ENCODE measurements at places on chromosomes 6 and 20. TPM values are rescaled to one million over a fixed set of nuclear protein-coding genes. Genes with fewer than 3 reads are reported as not detected.

The CDH4 gene
- total RNA-seq, result not detected

The L3MBTL3 gene
- 24.7 TPM for total RNA-seq

The CLIC5 gene
- total RNA-seq, result 1.2 TPM

The SULF2 gene
- 2.2 TPM for total RNA-seq

The MAS1 gene
- not detected for total RNA-seq

The HLA-DMB gene
- not detected for total RNA-seq

The PARD6B gene
- 2.8 TPM for total RNA-seq

The HLA-A gene
- 1,534 TPM for total RNA-seq

The CNR1 gene
- 0.24 TPM for total RNA-seq

The ECT2L gene
- not detected for total RNA-seq

The CFAP61 gene
- total RNA-seq, result not detected

The STX7 gene
- total RNA-seq, result 33.1 TPM

The SS18L1 gene
- total RNA-seq, result 14.2 TPM

The MTFR2 gene
- 4.6 TPM for total RNA-seq

The GSTA2 gene
- total RNA-seq, result not detected

GRCh38 chr6:133275213-133275612 is 34.1 kb downstream of the EYA4 start:
- DNase-seq, result no peak

DNA sequence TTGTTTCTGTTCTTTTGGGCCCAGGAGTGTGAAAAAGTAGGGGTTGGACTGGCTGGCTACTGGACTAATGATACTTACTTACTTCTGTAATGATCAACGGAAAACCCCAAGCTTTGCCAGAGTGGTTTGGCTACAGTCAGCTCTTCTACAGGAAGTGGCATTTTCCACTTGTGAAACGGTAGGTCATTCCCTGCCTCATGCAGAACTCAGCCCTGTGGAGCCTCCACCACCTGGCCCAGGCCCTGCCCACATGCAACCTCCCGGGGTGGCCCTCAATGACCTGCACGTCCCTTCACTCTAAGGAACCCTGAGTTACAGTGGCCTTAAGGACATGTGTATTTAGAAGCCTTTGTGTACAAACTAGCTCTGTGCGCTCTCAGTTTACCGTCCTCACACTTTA is 140.4 kb downstream of the DTNBP1 start:
- no peak for DNase-seq

DNA sequence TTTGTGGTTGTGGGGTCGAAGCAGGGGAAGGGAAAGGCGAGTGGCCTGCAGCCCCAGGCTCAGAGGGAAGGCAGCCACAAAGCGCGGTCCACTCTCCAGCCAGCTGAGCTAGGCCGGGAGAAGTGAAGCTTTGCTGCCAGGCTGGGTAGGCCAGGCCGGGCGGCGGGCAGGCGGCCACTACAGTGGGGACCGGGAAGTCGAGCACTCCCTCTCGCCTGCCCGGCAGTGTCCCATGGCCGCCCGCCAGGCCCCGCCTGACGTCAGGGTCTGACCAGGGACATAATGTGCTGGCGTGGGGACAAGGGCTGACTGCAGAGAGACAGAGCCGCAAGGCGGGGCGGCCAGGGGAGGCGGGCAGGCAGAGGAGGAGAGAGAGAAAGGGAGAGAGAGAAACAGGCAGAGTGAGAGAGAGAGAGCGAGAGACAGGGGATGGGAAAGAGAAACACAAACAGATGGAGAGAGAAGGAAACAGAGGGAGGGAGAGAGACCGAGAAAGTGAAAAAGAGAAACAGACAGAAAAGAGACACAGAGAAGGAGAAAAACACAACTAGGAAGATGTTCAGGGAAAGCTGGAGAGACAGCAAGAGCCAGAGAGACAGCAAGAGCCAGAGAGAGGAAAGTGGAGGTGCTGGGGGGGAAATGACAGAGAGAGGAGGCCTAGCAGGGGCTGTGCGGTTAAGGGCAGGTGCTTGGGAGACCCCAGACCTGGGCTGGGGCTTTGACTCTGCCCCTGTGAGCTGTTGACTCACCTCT is 94.5 kb upstream of the PTPN1 start:
- peak; percentile 89 for DNase-seq

GRCh38 chr6:15479761-15480160 is 183.1 kb downstream of the DTNBP1 start:
- no peak for DNase-seq

- no peak for DNase-seq
Observed at GRCh38 chr20:15446373-15446772, 1109.0 kb upstream of the FLRT3 start.

DNA sequence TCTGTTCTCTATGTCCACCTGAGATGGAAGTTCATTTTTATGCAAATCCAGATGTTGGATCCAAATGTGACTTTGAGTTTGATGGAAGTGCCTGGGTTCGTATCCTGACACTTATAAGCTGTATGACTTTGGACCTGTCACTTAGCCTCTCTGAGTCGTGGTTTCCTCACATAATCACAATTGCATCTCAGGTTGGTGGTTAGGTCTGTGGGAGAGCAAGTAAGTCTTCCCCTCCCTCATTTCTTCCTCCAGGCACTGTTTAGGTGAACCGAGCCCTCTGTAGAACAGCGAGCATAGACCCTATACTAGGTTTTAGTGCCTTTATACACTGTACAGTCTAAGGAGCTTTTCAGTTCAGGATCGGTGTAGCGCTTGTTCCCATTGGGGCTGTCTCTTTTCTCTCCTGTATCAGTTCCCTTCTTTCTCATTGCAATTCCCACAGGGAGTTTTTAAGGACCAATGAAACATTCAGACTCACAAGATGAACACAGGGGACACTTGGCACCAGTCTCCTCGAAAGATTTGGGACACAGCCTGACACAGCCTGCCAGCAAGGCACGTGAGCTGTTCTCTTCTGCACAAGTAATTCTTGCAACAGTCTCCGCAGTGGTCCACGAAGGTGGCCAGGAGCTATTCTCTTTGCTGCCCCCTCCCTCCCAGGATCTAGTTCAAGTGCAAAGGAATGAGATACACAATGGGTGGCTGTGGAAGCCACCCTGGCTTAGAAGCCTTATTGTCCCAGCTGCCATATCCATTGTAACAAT is 11.8 kb downstream of the TOX2 start:
- peak; percentile 51 for DNase-seq

- no peak for DNase-seq
Observed at GRCh38 chr6:82083646-82084045, 163.9 kb downstream of the IBTK start.

DNA sequence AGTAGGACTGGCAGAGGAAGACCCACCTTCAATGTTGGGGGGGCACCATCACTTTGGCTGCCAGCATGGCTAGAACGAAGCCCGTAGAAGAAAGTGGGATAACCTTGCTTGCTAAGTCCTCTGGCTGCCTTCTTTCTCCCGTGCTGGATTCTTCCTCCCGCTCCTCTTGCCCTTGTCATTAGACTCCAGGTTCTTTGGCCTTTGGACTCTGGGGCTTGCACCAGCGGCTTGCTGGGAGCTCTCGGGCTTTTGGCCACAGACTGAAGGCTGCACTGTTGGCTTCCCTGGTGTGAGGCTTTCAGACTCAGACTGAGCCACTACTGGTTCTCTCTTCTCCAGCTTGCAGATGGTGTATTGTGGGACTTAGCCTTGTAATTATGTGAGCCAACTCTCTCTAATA is 28.2 kb downstream of the GSTA2 start:
- no peak for DNase-seq

- no peak for DNase-seq
Observed at GRCh38 chr6:99022039-99022609, 74.4 kb upstream of the FBXL4 start.

- peak; percentile 66 for DNase-seq
Observed at GRCh38 chr6:30615219-30615957, 1.7 kb downstream of the PPP1R10 start.

GRCh38 chr6:108728826-108729225 is 119.4 kb upstream of the ARMC2 start:
- no peak for DNase-seq

DNA sequence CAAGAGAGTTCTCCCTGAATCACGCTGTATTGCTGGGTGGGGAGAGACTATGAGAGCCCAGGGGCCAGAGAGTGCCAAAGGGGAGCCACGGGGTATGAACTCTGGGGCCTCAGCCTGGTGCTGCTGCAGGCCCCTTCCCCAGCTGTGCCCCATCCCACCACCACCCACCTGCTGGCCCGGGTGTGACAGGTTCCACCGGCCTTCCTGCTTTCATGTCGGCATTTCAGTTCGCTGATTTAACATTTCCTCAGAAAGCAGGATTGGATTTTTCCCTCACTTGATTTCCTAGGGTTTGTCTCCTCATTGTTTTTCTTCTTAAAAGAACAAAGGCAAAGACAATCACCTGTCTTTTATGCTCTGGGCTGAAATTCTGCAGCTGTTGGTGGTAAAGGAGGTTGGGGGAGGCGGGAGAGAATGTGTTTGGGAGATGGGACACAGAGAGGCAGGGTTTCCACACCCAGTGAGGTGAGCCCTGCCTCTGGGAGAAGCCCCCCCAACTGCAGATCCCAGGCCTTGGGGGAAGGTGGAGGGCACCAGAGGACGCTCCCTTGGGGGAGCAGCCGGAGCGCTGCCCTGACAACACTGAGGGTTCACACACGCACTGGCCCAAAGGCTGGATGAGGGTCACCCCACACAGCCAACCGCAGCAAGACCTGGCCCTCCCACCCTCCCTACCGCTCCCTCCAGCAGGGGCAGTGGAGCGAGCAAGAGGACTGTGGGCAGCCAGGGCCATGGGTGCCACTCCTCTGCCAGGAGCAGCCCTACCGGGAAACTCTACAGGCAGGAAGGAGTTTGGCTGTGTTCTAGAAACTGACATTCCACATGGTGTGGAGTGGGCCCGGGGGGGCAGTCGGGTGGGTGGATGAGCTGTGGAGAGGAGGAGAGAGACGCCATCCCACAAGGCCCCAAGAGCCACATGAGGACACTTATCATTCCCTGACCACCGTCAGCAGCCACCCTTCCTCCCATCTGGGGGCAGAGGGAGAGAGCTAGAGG is 10.5 kb upstream of the MLN start:
- no peak for DNase-seq

DNA sequence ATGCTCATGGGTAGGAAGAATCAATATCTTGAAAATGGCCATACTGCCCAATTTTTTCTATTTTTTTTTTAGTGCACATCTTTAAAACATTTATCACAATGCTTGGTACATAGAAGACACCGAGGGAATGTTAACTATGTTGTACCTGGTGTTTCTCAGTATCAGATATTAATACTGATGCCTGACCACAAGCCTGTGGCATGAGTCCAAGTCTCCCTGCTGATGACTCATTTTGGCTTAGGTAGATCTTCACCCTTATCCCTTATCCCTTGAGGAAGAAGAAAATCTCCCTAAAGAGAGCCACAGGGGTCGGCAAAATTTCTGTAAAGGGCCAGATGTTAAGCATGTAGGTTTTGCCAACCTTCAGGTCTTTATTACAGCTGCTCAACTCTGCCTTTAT is 14.5 kb downstream of the CD109 start:
- no peak for DNase-seq

DNA sequence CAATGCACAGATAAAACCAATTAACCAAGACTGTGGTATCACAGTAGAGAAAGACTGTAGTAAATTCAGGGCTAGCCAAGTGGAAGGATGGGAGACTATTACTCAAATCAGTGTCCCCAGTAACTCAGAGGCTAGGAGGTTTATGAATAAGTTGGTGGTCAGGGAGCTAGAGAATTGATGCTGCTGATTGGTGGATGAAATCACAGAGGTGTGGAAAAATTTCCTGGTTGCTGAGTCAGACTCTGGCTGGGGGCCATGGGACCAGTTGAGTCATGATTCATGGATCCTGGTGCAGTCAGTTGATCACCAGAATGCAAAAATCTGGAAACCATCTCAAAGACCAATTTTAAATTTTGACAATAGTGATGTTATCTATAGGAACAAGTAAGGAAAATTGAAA is 555.9 kb downstream of the C6orf118 start:
- DNase-seq, result no peak

GRCh38 chr6:117399924-117400323 is 25.8 kb downstream of the ROS1 start:
- DNase-seq, result no peak

DNA sequence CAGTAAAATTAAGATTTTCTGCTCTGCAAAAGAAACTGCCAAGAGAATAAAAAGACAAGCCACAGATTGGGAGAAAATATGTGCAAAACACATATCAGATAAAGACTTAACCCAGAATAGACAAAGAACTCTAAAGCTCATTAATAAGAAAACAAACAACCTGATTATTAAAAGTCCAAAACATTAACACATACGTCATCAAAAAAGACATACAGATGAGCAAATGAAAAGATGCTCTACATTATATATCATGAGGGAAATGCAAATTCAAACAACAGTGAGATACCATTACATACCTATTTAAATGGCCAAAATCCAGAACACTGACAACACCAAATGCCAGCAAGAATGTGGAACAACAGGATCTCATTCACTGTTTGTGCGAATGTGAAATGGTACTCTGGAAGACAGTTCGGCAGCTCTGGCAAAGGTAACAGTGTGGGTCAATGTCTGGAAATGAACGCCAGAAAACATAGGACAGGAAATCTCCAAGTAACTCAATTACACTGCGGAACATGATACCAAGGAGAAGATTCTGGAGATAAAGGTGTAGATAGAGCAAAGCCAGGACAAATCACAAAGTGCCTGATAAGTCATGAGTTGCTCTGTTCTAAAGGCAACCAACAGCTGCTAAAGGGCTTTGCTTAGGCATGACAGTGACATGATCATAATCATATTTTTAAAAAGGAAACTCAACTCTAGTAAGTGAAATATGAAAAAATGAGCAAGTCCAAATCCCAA is 96.8 kb downstream of the PDE10A start:
- no peak for DNase-seq

GRCh38 chr20:59177266-59178250 is 13.9 kb downstream of the ZNF831 start:
- no peak for DNase-seq

GRCh38 chr6:25166955-25167748 is 112.0 kb upstream of the CARMIL1 start:
- no peak for DNase-seq

- peak; percentile 51 for DNase-seq
Observed at GRCh38 chr20:23245553-23246181, 104.9 kb upstream of the NXT1 start.

- DNase-seq, result no peak
Observed at GRCh38 chr6:36197739-36198221, 1.2 kb downstream of the BRPF3 start.

GRCh38 chr6:119590066-119590465 is 240.5 kb upstream of the MAN1A1 start:
- DNase-seq, result no peak

- no peak for DNase-seq
Observed at GRCh38 chr20:18567739-18568091, 483 bp downstream of the SMIM26 start.

DNA sequence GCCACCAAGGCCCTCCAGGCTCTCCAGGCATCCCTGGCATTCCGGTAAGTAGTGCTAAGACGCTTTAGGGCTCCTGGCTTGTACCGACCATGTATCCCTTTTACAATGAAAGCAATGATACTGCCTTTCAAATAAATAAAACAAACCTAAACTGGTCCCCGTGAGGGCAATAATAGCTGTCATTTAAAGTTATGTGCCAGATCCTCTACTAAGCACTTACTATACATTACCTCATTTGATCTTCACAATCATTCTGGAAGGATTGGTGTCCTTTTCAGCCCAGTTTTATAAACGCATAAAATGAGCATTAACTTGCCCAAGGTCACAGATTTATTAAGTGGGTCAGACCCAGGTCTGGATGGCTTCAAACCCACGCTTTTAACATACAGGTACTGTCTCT is 114.7 kb downstream of the COL9A1 start:
- no peak for DNase-seq

- no peak for DNase-seq
Observed at GRCh38 chr20:10469056-10469455, 34.0 kb downstream of the SLX4IP start.

GRCh38 chr6:154157082-154157481 is 118.0 kb downstream of the OPRM1 start:
- no peak for DNase-seq
